IPS DF 19.7 (cell line): ENCODE measurements at places on chromosomes 6 and 20.

- no peak for DNase-seq
Measured at GRCh38 chr6:134331256-134331655, 13.3 kb upstream of the SGK1 start.

DNA sequence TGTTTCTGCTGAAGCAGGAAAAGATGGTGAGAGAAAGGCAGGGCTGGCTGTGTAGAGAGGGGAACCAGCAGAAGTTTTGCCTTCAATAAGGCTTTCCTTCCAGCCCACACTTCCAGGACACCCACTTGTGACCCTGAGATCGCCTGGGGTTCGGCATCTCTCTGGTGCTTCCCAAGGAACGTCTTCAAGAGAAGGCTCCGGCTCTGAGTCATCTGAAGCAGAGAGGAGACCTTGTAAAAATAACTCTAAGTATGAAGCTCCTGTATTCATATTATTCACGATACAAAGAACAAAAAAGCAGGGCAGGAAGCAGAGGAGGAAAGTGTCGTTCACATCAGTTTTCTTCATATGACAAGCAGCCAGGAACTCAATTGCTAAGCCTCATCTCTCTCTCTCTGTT lies 95.4 kb upstream of the MRPS10 start:
- DNase-seq = no peak

DNA sequence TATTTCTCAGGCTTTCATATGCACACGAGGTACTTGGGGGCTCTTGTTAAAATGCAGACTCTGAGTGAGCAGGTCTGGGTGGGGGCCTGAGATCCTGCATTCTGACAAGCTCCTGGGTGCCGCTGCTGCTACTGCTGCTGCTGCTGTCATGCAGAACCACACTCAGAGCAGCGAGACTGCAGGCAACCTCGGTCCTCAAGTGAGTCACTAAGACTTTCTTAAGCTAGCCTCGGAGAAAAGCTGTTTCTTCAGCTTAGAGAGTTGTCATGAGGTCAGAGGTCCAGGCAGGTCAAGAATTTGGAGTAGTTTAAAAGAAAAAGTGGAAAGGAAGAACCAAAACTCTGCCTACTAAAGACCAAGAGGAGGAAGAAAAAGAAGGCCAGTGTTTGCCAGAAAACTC lies 92.9 kb downstream of the SPTLC3 start:
- DNase-seq = no peak

DNA sequence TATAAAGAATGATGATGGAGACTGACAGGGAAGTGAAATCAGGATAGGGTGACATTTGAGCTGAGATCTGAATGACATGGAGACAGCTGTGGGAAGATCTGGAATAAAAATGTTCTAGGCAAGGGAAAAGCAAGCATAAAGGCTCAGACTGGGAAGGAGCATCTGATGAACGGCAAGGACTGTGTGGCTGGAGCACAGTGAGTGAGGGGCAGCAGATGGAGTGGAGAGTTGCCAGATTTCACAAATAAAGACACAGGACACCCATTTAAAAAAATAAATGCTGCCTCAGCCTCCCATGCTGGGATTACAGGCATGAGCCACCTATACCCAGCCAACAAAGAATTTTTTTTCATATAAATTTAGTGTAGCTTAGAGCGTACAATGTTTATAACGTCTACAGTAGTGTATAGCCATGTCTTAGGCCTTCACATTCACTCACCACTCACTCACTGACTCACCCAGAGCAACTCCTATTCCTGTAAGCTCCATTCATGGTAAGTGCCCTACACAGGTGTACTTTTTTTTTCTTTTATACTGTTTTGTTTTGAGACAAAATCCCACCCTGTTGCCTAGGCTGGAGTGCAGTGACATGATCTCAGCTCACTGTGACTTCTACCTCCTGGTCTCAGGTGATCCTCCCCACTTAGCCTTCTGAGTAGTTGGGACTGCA lies 2.4 kb upstream of the ZBTB24 start:
- DNase-seq = no peak

DNA sequence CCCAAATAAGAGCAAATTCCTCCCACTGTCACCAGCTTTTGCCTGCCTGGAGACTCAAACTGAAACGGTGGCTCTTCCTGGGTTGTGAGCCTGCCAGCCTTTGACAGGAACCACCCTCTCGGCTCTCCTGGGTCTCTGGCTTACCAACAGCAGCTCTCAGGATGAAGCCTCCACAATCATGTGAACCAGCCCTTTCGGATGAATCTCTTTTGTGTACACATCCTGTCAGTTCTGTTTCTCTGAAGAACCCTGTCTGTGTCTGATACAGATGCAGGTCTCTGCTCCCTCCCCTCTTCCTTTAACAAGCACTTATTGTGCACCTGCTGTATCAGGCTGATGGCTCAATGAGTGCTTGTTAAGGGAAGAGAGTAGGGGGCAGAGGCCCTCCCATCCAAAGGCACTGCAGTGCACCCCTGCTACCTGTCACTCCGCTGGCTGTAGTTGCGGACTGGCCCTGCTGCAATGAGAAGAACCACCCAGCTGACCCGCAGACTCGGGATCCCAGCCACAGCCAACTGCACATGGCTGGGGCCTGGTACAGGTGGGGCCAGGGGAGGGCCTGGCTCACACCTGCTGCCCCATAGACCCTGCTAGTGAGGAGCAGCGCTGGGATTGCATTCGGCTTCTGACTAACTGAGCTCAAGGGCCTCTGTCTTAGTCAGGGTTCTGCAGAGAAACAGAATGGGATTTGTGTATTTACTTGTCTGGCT lies 120.1 kb upstream of the PMEPA1 start:
- no peak for DNase-seq

DNA sequence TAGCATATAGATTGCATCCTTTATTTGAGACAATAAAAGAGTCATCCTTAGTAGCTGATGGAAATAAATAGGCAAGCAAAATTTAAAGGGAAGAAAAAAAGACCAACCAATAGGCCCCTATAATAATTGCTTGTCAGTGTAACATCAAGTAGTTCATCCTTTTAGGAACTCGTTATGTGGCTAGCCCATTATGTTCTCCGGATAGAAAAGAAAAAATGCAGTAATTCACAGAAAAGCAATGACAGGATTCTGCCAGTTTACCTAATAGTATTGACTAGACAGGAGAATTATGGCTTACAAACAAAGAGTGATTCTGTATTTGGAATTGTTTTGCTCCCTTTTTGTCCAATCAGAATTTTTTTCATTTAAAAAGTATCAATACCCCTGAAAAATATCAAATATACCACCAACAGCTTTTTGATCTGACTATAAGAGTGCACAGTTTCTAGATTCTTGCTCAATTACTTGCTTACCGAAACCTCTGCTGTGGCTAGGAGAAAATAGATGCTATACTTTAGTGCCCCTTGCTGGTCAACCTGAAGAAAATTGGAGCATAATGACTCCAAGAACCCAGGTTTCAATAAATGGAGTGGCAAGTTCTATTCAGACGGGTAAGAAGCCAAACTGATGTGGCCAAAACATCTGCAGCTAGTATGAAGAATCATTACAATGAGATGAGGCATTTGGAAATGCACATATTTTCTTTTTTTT lies 91.5 kb upstream of the SASH1 start:
- DNase-seq = no peak

DNA sequence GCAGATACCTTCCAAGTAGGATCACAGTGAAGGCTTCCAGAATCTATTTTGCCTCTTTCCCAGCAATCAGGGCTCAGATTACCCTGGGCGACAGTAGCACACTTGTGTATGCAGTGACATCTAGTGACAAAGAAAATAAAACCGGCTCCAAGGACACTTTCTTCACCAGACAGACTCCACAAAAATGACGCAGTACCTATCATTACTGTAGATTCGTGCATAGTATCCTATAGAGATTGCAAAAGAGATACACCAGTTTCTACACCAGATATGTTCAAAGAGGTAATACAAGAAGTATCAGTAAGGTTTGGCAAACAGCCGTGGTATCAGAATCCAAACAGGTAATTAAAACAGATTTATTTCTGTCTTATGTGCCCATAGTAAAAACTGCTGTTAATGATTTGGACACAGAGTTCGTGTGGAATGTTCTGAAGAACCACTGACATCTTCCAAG lies 600.4 kb upstream of the JAG1 start:
- no peak for DNase-seq

GRCh38 chr6:34465531-34466241 lies at the start of gene PACSIN1:
TSS of gene PACSIN1 (plus strand) at chr6:34466076. CDS start at chr6:34526306, 60,230 bp downstream.
- no peak for DNase-seq

GRCh38 chr6:109304284-109305015 lies 77.8 kb downstream of the CD164 start:
- DNase-seq = no peak

- no peak for DNase-seq
Measured at GRCh38 chr20:47306755-47307370, 49.6 kb downstream of the ZMYND8 start.

GRCh38 chr6:166005401-166005943 lies 162.2 kb downstream of the TBXT start:
- no peak for DNase-seq

- DNase-seq = no peak
Measured at GRCh38 chr20:62500237-62500864, 24.6 kb upstream of the GATA5 start.

DNA sequence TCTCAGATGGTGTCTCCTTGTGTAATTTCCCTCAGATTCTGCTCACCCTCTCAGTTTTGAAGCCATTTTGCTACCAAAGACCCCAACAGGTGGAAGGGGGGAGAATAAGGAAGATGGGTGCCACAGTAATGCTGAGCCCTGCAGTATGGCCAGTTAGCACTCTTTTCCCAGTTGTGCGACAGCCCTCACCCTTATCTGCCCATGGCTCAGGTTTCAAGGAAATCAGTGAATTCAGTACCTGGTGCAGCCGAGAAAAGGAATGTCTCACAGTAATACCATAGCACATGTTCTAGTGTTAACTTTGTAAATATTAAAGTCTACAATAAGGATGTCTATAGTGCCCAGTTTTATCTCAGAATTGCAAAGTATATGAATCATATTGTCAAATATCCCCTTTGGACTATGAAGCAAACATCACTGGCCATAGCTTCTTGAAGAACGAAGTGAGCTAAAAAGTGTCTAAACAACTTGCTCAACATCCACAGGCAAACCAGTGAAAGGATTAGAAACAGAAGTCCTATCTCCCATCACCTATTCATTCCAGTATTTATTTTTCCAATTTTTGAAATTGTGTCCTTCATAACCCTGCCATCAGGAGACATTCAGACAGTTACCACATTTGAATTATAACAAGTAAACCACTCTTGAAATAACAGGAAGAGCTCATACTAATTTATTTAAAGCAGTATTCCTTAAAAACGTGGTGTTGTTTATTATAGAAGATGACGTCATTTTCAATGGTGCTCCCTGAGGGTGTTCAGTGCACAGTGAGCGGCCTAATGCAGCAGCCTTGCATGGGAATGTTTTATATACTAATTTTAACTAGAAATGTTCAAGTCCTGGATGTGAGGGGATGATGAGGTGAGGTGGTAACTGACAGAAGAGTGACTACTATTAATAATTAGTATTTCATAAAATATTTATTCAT lies 366.2 kb downstream of the TFAP2A start:
- DNase-seq = no peak

DNA sequence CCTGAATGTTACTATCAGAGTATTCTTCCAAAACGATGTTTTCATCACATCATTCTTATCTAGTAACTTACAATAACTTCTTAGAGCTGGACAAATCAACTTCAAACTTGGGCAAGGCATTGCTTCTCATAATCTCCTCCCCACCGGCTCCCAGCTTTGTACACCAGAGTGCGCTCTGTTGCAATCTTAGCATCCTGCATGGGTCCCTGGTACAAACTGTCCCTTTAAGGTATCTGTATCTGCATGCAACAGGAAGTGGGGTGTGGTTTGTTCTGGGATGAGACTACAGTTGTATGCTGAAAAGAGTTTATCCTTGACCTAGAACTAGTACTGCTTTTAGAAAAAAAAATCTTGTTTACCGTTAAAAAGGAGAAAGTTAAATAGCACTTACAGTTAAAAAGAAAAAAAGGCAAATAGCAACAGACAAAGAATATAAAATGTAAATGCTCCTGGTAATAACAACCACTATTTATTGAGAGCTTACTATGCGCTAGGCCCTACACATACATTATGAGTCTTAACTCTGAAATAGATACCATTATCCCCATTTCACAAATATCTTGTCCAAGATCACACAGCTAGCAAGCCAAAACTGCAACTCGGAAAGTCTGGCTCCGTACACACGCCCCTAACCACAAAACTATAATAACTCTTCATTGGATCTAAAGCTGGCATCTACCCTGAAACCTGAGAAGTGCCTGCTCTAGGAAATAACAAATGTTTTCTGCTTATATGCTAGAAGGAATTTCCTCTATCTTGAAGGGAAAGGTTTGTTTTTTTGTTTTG lies 9.8 kb upstream of the HECA start:
- no peak for DNase-seq

- DNase-seq = no peak
Measured at GRCh38 chr6:161215876-161216615, 57.8 kb downstream of the AGPAT4 start.

DNA sequence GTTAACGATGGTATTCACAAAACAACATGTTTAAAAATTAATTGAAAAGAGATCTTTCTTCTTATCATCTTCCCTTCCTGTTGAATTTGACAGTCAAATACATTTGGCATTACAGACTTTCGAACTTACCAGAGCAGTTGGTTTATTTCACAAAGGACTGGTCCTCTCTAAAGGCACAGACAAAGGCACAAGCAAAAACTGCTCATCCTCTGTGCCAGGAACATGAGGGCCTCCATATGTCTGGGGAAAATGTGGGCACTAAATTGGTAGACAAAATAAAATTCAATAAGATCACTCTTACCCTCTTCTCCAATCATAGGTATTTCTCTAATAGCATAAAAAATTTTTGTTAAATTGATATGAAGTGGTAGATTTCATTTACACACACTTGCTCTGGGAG lies 40.4 kb downstream of the SYNE1 start:
- no peak for DNase-seq

GRCh38 chr6:47839645-47840044 lies 57.8 kb downstream of the OPN5 start:
- no peak for DNase-seq

DNA sequence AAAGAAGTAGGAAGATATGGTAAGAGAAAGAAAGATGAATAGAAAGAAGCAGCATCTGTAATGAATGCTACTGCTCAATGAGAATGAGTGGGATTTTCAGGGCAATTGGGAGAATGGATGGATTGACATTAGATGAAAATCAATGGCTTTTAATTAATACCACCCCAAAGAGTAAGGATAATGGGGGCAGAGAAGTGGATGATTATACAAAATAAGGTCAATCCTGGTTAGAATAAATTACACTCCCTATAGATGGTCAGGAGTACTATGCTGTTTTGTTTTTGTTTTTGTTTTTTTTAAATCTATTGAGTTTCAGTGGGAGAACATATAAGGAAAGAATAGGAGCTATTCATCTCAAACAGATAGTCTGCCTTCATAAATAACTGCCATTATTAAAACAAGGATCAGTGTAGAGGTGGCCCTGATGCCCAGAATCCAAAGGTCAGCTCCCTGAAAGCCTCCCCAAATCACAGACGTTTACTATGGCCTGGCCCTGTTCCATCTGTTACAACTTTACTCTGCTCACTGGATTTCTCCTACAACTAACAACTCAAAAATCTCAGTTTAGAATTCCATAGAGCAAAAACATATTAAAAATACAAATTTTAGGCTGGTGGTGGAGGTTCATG lies 535.4 kb upstream of the NRSN1 start:
- DNase-seq = no peak

- DNase-seq = no peak
Measured at GRCh38 chr6:119612911-119613381, 263.4 kb upstream of the MAN1A1 start.

GRCh38 chr6:16624636-16625290 lies 136.5 kb downstream of the ATXN1 start:
- no peak for DNase-seq
